C1 segment of cervical spinal cord (tissue), 14 donors: ENCODE measurements at places on chromosomes 2 and 18.

GRCh38 chr2:157990173-157990572 lies 111.5 kb upstream of the UPP2 start:
- DNase-seq, result no peak

GRCh38 chr2:169363560-169364150 lies 1.3 kb upstream of the LRP2 start:
- DNase-seq, result peak; percentile 42

GRCh38 chr2:100708333-100708732 lies 111.6 kb upstream of the NPAS2 start:
- no peak for DNase-seq

DNA sequence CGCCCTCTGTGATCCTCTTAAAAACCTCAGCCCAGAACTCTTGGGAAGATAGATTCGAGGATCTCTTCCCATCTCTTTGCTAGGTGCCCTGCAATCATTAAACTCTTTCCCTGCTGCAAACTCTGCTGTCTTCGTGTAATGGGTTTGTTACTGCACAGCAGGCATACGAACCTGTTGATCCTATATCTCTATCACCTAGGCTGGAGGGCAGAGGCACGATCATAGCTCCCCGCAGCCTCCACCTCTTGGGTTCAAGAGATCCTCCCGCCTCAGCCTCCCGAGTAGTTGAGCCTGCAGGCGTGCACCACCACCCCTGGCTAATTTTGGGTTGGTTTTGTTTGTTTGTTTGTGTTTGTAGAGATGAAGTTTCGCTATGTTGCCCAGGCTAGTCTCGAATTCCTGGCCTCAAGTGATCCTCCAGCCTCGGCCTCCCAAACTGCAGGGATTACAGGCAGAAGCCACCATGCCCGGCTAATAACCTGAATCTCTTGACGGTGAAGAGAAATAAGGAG lies 493 bp upstream of the BBS5 start:
- DNase-seq, result no peak

DNA sequence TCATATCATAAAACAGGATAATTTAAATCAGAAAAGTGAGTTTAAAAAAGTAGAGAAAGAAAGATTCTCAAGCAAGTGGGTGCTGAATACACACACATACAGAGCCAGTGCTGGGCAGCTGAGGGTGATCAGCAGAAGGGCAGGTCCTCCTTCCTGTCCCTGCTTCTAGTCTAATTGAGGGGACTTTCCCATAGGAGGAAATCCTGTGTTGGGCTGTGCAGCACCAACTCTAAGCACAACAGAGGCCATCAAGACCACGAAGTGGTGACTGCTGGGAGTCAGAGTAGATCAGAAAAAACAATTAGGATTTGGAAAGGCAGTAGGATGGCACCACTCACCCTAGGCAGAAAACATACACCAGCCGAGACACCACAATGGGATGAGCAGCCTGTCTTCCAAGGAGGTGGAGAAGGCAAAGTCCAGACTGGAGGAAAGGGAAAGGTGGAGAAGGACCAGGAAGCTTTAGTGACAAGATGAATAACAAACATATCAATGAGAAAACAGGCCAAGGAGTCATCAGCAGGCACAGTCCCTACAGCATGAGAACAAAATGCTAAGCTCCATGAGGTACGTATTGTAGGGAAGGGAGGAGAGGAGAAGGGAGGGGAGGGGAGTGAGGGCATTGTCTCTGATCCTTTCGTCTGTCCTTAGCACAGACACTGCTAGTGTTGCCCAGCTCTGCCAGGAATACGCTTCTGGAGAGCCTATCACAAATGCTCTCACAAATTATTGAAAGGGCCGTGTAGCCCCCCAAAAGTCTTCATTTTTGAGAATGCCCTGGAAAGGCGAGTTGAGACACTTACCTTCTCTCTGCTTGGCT lies 16.7 kb upstream of the MSGN1 start:
- DNase-seq, result no peak

- peak; percentile 77 for DNase-seq
These were observed 14.1 kb upstream of the HOXD1 start for GRCh38 chr2:176174382-176174823.
